GM20000 (cell line): ENCODE measurements at places on chromosomes 3 and 15.
A peak's percentile ranks its signal among the peaks of the same experiment; 100 is the strongest.

DNA sequence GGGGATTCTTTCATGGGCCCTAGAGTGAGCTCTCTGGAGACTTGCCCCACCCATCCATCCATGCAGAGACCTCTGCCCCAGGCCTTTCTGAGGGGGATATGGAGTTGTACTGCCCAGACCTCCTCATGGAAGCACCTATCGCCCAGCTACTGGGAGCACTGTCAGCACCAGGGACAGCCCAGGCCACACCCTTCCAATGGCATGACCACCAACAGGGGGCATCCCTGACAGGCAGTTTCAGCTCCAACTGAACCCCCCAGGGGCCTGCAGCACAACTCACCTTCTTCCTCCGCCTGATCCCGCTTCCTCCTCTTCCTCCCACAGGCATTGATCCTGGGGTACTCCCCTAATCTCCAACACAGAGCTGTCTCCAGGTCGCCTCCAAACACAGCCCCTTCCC, 21.8 kb downstream of the MRPS11 start:
- no peak for DNase-seq

GRCh38 chr3:188433521-188434150, 279.7 kb downstream of the LPP start:
- DNase-seq: no peak

GRCh38 chr3:151925419-151925818, 52.0 kb downstream of the SUCNR1 start:
- no peak for DNase-seq

GRCh38 chr15:93348711-93349545, 259.9 kb upstream of the RGMA start:
- no peak for DNase-seq

DNA sequence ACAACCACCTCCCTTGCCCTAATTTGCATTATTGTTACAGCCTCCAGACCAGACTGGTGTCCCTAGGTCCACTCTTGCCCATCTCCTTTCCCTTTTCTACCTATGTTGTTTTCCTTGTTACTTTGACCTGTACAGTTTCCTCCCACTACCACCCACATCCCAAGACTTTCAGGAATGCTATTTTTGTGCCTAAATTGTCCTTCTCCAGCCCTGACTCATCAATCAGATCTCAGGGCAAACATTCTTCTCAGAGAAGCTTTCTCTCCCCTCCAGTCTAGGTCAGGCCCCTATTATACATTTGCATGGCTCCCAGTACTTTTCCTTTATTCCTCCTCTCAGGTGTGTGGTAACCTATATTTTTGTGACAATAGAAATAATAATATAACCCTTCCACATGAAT, 241.5 kb downstream of the IGSF11 start:
- no peak for DNase-seq

DNA sequence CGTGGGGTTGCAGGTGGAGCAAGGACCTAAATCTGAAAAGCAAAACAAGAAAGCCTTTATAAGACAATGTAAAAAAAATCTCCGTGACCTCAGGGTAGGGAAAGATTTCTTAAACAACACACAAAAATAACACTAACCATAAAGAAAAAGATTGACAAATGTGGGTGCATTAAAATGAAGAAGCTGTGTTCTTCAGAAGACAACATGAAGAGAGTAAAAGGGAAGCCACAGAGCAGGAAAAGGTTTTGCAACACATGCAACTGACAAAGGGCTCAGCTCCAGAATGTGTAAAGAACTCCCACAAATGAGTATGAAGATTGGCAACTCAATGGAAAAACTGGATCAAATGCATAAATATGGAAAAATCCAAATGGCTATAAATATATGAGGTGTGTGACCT, 74.2 kb downstream of the MAGEF1 start:
- DNase-seq: no peak

DNA sequence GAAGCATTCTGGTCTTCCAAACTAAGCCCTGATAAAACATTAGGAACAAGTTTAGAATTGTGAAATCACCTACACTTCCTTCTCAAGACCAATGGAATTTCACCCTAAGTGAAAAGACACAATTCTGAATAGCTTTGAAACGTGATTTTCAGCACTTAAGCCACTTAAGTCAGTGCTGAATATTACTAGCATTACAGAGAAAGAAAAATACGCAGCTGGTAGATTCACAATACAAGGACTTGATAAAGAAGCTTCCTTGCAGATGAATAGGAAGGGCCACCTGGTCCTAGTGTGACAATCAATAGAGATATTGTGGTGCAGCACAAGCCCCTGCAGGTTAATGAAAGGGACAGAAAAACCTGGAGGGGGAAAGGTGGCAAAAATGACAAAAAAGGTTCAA, 353.1 kb upstream of the ALCAM start:
- DNase-seq: no peak

DNA sequence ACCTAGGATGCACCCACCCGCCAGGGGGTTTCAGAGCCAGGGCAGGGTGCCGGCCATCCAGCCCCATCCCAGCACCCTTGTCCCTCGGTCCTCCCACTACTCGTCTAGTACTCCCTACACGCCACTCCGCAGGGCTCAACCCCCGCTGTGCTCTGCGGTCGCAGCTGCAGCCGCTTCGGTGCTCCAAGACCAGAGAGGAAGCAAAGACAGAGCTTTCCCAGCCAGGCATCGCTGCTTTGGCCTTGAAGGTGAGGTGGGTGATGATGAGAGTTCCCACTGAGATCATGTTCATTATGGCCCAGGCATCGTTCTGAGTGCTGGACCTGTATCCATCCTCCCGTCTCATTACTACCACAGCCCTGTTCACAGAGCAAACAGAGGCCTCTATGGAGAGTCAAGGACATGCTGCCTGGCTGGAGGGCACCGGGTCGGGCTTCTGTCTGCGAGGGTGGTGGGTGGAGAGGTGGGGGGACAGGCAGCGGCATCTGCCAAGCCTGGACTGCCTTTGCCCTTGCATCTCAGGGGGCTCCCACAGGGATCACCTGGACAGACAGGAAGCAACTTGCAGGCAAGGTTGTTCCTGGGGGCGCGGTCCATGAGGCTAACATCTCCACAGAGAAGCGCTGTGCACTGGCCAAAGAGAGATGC, 66.9 kb downstream of the KLF13 start:
- DNase-seq: peak; percentile 34

GRCh38 chr3:23455775-23456174, 252.6 kb downstream of the UBE2E2 start:
- no peak for DNase-seq

- no peak for DNase-seq
Measured at GRCh38 chr15:36942248-36942827, 158.0 kb downstream of the MEIS2 start.

- no peak for DNase-seq
Measured at GRCh38 chr15:50277370-50277769, 11.8 kb upstream of the HDC start.

DNA sequence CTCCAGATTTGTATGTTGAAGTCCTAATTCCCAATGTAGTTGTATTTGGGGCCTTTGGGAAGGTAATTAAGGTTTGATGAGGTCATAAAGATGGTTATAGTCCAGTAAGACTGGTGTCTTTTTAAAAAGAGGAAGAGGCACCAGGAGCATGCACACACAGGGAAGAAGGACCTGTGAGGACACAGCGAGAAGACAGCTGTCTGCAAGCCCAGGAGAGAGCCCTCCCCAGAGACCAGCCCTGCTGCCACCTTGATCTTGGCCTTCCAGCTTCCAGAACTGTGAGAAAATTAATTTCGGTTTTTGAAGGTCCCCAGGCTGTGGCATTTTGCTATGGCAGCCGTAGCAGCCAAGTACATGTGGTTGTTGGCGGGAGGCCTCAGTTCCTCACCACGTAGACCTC, 32.8 kb upstream of the TSEN2 start:
- no peak for DNase-seq

DNA sequence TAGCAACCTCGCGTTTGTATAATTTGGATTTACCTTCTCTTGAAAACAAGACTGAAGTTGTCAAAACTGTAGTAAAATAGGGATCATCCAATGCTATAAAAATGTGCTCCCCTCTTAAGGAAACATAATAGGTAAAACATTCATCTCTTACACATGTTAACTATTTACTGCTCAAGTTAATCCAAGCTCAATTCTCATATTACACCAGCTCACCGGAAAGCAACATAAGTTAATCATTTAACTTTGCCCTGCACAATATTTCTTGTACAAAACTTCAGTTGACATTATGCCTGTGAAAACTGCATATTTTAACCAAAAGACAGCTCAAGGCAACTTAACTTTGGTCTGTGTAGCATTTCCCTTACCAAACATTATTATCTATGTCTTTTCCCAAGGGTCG, 634.2 kb downstream of the NAALADL2 start:
- DNase-seq: no peak

DNA sequence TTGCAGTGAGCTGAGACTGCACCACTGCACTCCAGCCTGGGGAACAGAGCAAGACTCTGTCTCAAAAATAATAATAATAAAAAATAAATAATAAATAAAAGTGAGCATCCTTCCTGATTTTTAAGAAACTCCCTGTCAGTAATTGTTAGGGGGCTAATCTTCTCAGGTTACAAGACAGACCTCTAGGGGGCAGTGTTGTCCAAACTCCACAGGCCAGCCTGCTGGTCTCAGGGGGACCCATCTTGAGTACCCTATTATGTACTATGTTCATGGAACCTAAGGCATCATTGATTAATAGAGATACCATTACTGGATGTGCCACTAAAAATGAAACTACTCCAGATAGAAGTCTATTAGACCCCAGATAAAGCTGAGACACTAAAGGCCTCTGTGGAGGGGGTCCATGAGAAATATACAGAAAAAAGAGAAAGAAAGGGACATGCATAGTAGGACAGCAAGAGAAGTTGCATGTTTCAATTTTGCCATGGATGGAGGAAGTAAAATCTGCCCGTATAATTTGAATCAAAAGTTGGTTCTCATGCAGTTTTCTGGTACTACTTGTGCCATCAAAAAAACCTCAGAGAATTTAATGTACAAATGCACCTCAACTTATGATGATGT, 85.5 kb upstream of the CDV3 start:
- DNase-seq: no peak

DNA sequence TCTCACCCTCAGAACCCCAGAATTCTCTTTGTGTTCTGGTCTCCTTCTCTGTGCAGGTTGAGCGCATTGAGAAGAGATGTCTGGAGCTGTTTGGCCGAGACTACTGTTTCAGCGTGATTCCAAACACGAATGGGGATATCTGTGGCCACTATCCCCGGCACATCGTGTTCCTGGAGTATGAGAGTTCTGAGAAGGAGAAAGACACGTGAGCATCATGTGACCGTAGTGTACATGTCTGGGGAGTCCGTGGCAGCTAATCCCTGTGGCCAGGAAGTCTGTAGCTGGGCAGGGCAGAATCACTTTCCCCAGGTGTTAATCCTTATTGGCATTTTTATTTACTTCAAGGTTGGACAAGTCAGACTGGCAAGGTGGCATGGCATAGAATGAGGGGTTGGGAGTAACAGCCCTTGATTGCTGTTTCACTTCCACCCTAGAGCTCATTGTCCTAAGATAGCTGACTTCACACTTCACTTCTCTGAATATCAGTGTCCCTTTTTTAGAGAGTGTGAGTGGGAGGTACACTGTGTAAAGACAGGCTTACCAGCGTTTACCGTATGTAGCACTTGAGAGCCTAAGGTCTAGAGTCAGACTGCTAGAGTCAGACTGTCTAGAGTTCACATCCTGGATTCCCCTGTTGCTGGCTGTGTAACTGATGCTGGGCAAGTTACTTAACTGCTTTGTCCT, 4.4 kb downstream of the MTMR14 start:
- DNase-seq: peak; percentile 56

GRCh38 chr3:33808559-33808958, 10.1 kb downstream of the PDCD6IP start:
- no peak for DNase-seq

- no peak for DNase-seq
Measured at GRCh38 chr3:122234117-122234516, 50.6 kb downstream of the CASR start.

- DNase-seq: peak; percentile 29
Measured at GRCh38 chr3:46298871-46299607, 54.9 kb upstream of the CCR2 start.

- DNase-seq: peak; percentile 58
Measured at GRCh38 chr15:67150023-67150860, 84.8 kb downstream of the SMAD3 start.

DNA sequence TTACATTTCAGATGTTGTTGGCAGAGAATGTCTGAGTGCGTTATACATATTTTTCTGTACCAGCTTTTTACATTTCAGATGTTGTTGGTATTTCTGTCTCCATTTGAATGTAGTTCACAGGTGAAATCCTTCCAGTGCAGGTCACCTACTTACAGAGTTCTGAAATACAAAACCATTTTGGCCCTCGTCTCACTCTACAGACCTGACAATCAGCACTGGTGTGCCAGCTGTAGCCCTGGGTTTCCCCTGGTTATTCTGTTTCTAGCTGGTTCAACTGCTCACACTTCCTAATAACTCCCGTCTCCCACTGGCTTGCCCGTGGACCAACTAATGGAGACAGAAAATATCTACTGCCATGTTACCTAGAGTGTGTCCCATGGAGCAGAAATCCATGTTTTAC, 87.5 kb upstream of the CDIN1 start:
- DNase-seq: no peak

- no peak for DNase-seq
Measured at GRCh38 chr3:144663456-144664436, 692.1 kb downstream of the DIPK2A start.

DNA sequence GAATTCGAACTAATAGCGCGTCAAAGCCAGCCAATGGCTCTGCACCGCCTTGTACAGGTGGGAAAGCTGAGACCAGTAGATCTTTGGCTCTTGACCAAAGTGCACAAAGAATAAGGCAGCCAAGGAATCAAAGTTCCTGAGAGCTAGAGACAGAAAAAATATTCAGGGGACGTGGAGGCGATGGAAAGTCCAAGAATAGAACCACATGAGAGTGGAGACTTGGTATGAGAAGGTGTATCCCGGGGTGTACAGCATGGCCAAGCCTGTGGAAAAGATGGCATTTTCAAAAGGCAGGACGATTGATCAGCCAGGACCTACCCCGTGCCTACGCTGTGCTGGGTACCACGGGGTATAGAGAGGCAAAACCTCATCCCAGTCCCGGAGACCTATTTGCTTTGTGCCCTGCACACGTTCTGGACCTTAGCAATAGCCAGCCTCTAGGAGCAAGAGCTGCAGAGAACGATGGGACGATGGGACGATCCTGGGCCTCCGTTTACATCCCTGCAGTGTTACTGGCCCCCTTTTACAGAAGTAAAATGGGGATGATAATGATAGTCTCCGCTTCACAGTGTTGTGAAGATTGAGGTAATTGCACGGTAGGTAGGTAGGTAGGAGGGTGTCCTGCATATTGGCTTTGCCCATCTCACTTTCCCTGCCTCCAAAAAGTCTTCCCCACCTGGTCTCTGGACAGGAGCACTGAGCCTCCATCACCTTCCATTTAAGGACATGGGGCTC, 583 bp upstream of the RBSN start:
- DNase-seq: no peak

GRCh38 chr3:126274735-126275619, 82.2 kb downstream of the KLF15 start:
- DNase-seq: no peak

DNA sequence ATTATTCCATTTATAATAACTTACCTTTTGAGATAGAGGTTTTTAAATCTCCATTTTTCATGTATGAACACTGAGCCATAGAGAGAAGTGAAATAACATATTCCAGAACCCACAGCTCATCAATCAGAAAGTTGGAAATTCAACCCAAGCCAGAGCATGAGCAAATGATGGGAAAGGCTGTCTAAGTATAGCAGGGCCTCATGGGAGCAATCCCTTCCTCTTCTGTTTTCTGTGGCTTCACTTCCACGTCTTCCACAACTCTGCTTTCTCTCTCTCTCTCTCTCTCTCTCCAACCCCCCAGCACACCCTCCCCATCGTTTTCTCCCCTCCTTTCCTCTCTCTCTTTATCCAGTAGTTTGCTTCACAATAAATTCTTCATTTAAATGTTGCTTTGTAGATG, 14.8 kb upstream of the IL1RAP start:
- DNase-seq: no peak

- no peak for DNase-seq
Measured at GRCh38 chr3:15065550-15066007, 464 bp upstream of the MRPS25 start.
